ENCODE measurements at places on chromosomes 13 and 19. TPM values are rescaled to one million over a fixed set of nuclear protein-coding genes. Genes with fewer than 3 reads are reported as not detected.

Gene LENG8
- total RNA-seq = 43.0 TPM

Gene RAP2A
- total RNA-seq = 22.2 TPM

Gene APLP1
- 17.3 TPM for total RNA-seq

Gene PCDH17
- total RNA-seq = 0.64 TPM

Gene SPIB
- total RNA-seq = not detected

Gene ZNF814
- 4.5 TPM for total RNA-seq

Gene SIGLEC9
- total RNA-seq = not detected

Gene SLC25A41
- total RNA-seq = not detected

Gene LILRA1
- total RNA-seq = not detected

Gene ZNF154
- total RNA-seq = 1.3 TPM

Gene TMEM150B
- total RNA-seq = not detected

Gene GPR183
- 2.3 TPM for total RNA-seq

Gene NDUFB7
- total RNA-seq = 360 TPM

Gene OVOL3
- total RNA-seq = not detected

Gene CYP2A6
- total RNA-seq = not detected

Gene ETV2
- not detected for total RNA-seq

Gene TMED1
- 84.2 TPM for total RNA-seq

Measured in epithelial cell of alveolus of lung (primary cell).